ENCODE measurements at places on chromosomes 4 and X.
A peak's percentile ranks its signal among the peaks of the same experiment; 100 is the strongest.

DNA sequence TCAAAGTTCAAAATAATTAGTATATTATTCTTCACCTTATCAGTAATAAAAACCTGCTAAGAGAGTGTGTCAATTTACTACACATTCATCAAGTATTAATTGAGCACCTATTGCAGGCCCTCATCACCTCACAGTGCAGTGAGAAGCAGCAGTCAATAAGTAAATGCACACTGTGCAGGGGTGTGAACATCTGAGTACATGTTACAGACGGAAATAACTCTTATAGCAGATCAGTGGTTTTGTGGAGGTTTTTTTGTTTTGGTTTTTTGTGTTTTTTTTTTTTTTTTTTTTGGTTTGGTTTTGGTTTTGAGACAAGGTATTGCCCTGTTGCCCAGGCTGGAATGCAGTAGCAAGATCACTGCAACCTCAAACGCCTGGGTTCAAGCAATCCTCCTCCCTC is 20.3 kb downstream of the KLF3 start:
- no peak for DNase-seq

- no peak for DNase-seq
Observed at GRCh38 chr4:13612569-13612968, 15.0 kb downstream of the BOD1L1 start.

GRCh38 chr4:153676984-153677383 is 7.1 kb upstream of the TLR2 start:
- no peak for DNase-seq

DNA sequence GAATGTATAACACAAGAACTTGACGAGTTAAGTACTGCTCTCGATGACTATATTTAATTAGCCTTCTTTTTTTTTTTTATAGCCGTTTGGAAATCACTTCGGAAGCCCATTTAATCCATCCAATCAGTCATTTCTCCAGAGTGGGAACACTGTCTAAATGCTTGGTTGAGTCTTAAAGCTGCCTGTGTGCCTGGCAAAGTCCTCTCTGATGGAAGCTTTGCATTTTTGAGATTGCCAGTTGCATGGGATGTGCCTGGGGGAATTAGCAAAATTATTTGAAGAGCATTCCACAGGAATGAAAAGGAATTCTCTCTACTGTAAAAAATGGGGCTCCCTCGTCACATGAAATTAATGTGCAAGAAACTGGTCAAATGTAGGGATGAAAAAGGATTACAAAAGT is 398.8 kb upstream of the RPS6KA3 start:
- DNase-seq: no peak

DNA sequence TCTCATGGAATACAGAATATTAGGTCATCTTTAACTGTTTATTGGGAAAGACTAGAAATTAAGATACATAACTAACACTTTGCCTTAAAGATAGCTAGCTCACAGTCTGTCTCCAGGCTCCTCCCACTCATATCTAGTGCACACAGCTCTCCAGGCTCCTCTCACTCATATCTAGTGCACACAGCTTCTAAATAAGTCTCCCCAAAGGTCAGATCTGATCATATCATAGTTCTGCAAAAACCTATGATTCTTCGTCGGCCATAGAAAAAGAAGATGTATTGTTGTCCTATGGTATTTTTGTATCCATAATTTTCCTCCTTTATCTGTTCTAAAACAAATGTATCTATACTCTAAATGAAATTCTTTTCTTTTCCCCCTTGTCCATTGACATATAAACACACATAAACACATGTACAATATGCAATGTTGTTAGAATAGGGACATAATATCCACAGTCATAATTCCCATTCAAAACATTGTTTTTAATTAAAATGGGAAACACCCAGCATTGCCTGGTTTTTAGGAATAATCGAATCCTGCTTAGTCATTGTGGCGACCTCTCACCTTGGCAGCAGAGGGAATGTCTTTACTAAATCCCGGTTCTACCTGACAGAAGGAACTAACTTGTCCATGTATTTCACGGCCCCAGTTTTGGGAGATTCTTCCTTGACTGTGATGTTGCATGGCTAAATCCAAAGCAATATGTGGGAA is 1282.0 kb downstream of the PCDH7 start:
- no peak for DNase-seq

- DNase-seq: no peak
Observed at GRCh38 chr4:123023647-123024046, 101.2 kb upstream of the NUDT6 start.

DNA sequence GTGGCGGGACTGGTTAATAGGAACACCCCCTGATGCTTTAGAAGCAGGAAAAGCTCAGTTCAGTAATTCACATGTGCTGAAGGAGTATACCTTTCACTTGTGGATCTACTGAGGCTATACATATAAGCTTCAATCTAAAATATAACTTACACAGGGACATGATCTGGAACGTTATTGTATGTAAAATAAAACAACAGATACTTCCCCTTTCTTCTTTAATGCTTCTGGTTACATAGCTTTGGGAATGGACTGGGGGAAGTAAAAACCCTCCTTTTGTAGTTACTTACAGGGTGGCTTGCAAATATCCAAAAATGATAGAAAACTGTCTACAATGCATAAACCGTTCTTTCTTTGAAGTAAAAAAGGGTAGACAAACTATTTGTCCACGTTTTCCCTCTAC is 1.9 kb downstream of the FGG start:
- DNase-seq: no peak

DNA sequence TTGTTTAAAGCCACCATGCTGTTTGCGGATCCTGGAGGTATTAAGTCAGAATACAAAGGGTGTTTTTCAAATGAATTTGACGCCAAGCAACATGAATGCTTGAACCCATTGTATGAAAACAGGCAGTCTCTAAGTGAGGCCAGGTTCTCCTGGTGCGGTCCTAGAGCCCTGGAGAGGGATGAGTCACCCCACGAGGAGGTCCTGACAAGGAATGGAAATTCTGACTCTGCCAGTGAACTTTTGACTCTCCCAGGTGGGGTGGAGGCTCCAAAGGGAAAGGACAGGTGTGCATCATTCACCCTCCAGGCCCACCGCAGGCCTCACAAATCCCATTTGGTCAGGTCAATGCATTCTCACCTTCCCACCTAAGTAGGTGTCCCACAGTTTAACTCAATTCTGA is 1.5 kb downstream of the TRIM2 start:
- DNase-seq: no peak

DNA sequence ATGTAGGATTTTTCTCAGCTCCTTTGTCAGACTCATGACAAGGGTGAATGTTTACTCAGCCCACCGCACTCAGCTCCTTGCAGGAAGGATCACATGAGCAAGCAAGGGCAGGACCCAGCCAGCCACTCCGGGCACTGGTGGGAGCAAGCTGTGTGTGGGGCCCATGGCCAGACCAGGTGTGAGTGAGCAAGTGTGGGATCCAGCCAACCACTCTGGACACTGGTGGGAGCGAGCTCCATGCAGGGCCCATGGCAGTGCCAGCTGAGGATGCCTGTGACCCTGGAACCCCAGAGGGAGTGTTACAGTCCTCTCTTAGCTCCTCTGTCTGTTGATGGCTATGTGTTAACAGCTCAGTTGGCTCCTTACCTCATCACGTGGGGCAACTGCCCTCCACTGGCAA is 2750.6 kb downstream of the PCDH7 start:
- DNase-seq: no peak

DNA sequence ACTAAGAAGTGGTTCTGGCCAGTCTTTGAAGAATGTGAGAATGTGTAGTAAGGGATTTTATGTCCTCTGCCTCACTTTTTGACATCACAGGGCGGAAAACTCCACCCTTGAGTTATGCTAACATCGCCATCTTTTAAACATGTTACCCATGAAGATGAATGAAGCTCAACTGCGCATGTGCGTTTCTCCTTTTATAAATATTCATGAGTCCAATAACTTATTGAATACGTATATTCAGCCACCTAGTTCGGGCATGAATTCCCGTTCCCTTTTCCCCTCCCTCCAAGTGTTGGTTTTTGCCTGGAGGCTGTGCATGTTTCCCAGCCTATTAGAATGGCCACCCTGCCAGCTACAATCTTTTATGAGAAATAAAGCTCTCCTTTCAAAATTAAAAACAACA is 51.7 kb upstream of the STPG2 start:
- DNase-seq: no peak

- DNase-seq: no peak
Observed at GRCh38 chrX:97639526-97639925, 755.8 kb downstream of the RPA4 start.

DNA sequence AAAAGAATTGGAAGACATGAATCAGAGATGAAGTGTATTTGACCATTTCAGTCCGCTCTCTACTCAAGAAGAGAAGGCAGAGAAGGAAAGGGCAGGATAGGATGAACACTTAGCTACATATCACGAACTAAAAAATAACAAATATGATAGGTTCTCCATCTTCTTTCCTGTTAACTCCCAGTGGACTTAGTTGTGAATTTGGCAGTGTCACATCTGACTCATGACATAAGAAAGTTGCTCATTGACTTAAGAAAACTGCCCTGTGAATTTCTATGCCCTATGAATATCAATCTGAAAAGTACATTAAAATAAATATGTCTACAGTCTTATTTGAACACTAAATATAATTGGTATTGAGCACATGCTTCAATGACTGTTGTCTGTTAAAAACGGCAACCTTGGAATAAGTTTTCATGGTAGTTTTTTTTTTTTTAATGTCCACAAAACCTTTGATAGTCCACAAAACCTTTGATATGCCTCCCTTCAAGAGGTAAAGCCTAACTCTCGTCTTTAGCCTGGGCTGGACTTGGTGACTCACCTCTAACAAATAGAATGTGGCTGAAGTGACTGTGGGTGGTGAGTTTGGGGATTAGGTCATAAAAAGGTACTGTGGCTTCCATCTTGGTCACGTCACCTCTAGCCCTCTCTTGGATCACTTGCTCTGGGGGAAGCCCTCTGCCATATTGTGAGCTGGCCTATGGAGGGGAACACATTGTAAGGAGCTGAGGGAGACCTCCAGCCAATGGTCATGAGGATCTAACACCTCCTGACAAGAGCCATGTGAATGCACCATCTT is 184.7 kb upstream of the S100G start:
- DNase-seq: no peak

GRCh38 chr4:91434631-91435030 is 869.1 kb upstream of the GRID2 start:
- DNase-seq: peak; percentile 11

DNA sequence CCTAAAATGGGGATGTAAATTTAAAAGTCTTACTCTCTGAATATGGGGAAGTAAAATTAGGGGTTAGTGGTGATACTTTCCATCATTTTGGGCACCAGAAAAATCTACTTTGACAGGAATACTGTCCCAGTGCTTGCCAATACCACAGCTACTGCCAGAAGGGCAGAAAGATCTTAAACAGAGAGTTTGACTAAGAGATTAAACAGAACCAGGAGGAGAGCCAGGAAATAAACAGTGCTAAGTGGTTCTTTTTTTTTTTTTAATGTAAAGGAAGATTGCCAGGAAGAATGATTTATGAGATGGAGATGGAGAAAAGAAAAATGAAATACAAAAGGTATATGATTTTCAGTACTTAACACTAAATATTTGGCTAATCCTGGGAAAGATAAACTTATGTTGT is 126.8 kb downstream of the RTL3 start:
- no peak for DNase-seq

DNA sequence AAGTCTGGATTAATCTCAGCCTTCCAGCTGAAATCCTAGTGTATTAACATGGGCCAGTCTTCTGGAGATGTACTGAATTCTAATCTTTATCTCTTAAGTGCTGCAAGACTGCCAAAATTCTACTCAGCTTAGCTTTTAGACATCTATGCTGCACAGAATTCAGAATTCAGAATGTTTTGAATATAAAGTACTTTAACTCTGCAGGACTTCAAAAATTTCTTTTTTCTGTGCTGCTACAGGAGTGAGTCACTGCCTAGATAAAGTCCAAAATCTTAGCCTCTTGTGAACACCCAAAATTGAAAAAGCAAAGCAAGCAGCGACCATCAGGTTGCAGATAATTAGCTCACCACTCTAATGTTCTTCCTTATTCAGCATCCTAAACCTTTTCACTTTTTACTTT is 1092.6 kb upstream of the PCDH10 start:
- DNase-seq: no peak

- no peak for DNase-seq
Observed at GRCh38 chr4:74158466-74159142, 686 bp downstream of the MTHFD2L start.

- DNase-seq: no peak
Observed at GRCh38 chrX:52346174-52347165, 22.4 kb upstream of the XAGE2 start.

DNA sequence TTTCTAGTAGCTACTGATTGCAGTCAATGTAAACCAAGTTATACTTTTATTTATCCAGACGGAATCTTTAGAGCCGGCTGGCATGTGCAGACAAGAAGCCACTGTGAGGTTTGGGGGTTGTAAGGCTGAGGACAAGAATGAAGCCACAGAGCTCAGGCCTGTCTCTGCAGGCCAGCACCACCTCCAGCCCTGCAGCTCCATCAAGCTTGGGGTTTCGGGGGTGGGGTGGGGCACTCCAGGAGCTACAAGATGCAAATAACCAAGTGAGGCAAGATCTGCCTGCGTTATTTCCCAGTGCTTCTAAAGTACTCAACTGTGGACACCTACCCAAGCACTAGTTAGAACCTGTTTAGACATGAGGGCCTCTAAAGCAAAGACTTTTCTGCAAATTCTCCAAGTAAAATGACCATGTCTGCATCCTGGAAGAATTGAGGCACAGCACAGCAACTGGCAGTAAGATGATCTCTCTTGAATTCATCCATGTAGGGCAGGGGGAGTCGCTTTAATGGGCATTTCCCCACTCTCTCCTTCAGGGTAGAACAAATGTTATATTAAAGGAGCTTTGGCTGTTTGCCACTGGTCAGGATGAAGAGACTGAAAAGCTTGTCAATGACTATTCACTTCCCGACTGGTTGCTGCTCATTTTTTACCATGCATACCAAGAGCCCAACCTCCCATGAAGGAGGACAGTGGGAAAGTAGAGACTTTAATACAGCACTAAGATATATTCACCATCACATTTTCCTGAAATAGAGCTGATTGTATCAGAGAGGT is 222.5 kb downstream of the MGST2 start:
- DNase-seq: no peak

GRCh38 chr4:10096201-10096977 is 20.2 kb downstream of the WDR1 start:
- no peak for DNase-seq

DNA sequence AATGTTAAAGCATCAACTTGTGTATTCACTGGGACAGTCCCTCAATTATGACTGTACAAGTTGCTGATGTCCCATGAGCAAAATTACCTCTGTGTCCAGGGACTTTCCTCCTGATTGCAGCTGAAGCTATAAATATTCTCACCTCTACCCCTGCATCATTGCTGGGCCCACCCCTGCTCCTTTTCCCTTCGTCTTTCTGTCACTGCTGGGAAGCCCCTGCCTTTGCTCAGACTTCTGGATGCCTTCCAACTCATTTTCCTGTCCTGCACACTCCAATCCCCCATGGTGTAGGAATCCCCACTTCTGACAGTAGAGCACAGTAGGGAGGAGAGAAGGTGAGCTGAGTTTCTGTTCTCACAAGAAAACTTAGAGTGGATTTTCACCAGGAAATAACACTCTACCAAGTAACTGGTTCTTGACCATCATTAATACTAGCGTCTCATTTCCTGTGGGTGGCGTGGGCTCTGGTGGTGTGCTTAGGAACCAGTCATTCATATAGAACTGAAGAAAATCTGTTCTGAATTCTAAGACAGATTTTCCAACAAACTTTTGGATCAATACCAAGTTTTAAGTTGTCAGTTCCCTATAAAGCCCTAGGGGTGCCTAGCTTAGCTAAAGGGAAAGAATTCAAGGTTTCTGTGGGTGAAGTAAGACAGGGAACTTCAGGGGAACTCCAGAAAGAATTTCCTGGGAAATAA is 136.2 kb upstream of the MED14 start:
- DNase-seq: no peak
